ENCODE measurements at places on chromosomes 3 and 15.

DNA sequence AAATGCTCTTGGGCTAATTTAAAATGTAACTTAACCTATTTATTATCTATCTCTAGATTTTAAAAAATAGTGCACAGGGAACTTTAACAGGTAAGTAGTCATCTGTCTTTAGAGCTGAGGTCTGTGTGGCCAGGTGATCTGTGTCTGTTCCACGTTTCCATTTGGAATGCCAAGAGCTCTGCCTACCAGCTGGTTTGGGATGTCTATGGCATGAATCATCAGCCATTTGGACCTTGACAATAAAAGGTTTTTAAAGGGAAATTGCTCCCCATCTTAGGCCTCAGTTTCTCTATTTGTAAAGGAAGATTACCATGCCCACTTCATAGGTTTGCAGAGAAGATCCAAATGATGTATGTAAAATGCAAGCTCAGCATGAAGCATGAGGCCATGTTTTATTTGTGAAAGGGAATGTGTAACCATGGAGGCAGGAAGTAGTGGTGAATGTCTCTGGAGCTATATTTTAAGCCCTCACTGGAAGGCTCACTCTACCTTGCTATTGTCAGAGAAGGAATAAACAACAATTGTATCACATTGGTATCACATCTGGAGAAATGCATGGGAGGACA, 548.1 kb upstream of the LMCD1 start:
- no peak overlapping the region for H3K27ac ChIP-seq
- no peak for DNase-seq
- H3K4me3 ChIP-seq: no peak overlapping the region
- no peaks in the 10 kb centered on the region for H3K36me3 ChIP-seq
- no peaks in the 10 kb centered on the region for H3K27me3 ChIP-seq
- no peaks in the 10 kb centered on the region for H3K4me1 ChIP-seq

DNA sequence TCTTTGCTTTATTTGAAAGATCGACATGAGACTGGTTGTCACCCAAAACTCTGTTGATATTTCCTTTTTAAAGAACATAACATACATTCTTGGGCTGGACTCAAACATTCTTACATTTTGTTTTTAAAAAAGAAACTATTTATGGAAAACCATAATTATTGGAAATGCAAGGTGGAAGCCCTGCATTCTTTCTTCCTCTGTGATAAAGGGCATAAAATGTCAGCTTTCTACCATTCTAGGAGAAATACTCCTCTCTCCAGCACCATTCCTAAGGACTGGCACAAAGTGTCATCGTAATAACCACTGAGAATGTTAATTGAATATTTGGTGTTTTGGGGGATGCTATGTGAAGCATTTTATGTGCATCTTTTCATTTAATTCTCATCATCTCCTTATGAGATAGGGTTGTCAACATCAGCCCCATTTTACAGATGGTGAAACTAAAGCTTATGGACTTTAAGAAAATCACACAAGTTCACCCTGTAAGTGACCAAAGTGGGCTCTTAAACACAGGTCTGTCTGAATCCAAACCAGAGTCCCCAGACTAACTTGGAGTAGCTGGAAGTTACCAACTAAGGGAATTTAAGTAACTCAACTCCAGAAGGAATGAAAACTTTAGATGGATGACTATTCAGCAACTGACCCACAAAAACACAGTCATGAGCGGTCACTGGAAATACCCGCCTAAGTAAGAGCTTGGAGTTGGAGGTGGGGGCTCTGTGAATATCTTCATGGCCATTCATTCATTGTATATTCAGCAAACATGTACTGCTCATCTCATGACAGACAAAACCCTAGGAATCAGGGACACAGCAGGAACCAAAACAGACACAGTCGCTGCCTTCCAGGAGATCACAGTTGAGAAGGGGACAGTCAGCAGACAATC, 45.9 kb upstream of the LMCD1 start:
- no peaks in the 10 kb centered on the region for H3K27me3 ChIP-seq
- H3K36me3 ChIP-seq: no peaks in the 10 kb centered on the region

DNA sequence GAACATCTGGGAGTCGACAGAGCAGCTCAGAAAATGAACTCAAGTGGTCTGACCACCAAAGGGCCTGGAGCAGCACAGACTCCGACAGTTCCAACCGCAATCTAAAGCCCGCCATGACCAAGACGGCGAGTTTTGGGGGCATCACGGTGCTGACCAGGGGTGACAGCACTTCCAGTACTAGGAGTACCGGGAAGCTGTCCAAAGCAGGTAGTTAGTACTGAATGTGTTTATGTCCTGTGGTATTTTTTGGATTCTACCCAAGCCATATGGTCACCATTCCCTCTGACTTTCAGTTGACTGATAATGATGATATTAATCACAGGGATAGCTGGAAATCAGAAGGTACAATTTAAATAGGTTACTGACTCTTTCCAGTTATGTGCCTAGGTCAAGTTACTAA, 82.3 kb downstream of the ARPP21 start:
- peaks cover 44% of the 10 kb centered on the region for H3K27me3 ChIP-seq
- H3K4me3 ChIP-seq: no peak overlapping the region
- H3K27ac ChIP-seq: no peak overlapping the region
- DNase-seq: no peak
- no peaks in the 10 kb centered on the region for H3K4me1 ChIP-seq
- H3K36me3 ChIP-seq: no peaks in the 10 kb centered on the region

DNA sequence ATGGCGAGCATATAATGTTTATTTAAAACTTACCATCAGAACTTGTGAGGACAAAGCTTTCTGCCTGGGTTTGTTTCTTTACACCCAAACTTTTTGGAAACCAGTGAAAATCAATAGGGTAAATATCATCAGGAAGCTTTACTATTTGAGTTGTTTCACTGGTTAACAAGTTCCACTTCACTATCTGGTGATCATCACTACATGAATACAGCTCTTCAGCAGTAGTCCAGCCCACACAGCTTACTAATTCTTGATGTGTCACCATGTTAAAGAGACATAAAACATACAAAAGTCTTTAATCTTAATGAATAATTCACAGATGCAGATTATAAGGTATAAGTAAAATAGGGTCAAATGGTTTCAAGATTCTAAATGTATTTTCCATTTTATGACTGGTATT, 17.6 kb downstream of the IFT80 start:
- H3K27me3 ChIP-seq: no peaks in the 10 kb centered on the region
- H3K36me3 ChIP-seq: no peaks in the 10 kb centered on the region
- H3K4me1 ChIP-seq: peaks cover 6% of the 10 kb centered on the region
- no peak overlapping the region for H3K4me3 ChIP-seq
- no peak for DNase-seq
- no peak overlapping the region for H3K27ac ChIP-seq

GRCh38 chr15:87123676-87124382, 1044.2 kb downstream of the AGBL1 start:
- DNase-seq: no peak
- no peaks in the 10 kb centered on the region for H3K36me3 ChIP-seq

- no peak overlapping the region for H3K4me3 ChIP-seq
- H3K36me3 ChIP-seq: no peaks in the 10 kb centered on the region
These were observed 17.4 kb upstream of the VEPH1 start for GRCh38 chr3:157520485-157521150.

DNA sequence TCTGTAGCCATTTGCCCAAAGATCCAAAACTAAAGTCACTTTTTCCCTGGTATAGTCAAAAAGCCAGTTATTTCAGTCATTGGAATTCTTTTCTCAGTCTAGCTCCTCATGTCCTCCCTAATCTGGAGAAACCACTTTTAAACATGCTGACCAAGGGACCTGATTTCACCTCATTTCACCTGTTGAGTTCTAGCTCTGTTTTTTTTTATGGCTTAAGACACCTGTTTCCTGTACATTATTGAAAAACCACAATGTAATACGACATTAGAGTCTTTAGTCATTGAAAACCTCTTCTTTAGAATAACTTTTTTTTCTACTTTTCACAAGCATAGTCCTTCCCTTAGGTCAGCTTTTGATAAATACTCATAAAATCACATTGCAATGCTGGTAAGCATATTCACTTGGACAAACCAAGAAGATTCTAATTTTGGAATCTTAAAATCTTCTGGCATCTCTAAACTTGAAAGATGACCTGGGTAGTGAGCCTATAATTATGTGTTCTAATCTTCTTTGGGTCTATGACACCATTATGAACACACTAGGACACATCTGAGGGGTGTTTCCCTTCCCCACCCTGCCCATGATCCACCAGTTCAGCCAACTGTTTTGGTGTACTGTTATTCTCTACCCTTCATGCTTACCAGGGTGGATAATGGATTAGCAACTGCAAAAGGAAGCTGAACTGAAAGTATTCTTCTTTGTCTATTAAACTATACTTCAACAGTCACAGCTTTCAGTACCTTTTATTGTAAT, 103.5 kb upstream of the FXR1 start:
- H3K4me3 ChIP-seq: no peak overlapping the region
- H3K27ac ChIP-seq: no peak overlapping the region
- peaks cover 23% of the 10 kb centered on the region for H3K4me1 ChIP-seq
- no peak for DNase-seq

- H3K4me3 ChIP-seq: no peak overlapping the region
- no peak for DNase-seq
- H3K4me1 ChIP-seq: no peaks in the 10 kb centered on the region
- no peaks in the 10 kb centered on the region for H3K36me3 ChIP-seq
- H3K27me3 ChIP-seq: no peaks in the 10 kb centered on the region
These were observed 103.6 kb downstream of the RSRC1 start for GRCh38 chr3:158213461-158213860.

- H3K36me3 ChIP-seq: no peaks in the 10 kb centered on the region
- no peaks in the 10 kb centered on the region for H3K27me3 ChIP-seq
- DNase-seq: no peak
- no peak overlapping the region for H3K4me3 ChIP-seq
- peaks cover 12% of the 10 kb centered on the region for H3K4me1 ChIP-seq
- no peak overlapping the region for H3K27ac ChIP-seq
These were observed 32.1 kb upstream of the TMEM207 start for GRCh38 chr3:190481779-190482178.

DNA sequence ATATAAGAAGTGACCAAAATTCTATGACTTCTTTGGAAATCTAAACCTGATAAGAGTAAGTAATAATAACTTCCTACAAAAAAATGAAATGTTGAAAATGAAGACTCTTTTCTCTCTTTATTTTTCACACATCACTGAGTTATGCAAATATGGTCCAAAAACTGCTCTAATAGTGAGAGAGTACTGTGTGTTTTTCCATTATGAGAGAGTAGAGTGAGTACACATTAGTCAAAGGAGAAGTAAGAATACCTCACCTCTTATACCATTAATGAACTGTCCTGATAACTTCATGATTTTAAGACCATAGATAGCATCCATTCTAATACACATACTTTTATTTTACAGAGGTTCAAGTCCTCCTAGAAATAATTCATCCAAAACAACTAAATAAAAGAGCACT, 1310.2 kb downstream of the SI start:
- DNase-seq: no peak

DNA sequence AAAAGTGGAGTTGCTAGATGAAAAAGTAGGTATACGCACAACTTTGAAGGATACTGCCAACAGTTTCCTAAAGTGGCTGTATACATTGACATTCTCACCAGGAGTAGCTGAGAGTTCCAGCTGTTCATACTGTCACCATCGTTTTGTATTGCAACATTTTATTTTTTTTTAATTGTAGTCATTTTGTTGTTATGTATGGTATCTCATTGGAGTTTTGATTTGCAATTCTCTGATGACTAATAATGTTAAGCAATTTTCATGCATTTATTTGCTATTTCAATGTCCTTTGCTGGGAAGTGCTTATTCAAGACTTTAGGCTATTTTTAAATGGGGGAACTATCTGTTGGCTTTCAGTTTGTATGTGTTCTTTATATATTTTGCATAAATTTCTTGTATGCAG, 185.1 kb upstream of the TGFBR2 start:
- no peak for DNase-seq
- no peaks in the 10 kb centered on the region for H3K4me1 ChIP-seq
- H3K4me3 ChIP-seq: no peak overlapping the region
- no peaks in the 10 kb centered on the region for H3K27me3 ChIP-seq
- no peaks in the 10 kb centered on the region for H3K36me3 ChIP-seq

GRCh38 chr15:75008629-75009326, 13.4 kb downstream of the SCAMP5 start:
- DNase-seq: no peak
- no peaks in the 10 kb centered on the region for H3K27me3 ChIP-seq
- no peak overlapping the region for H3K4me3 ChIP-seq

GRCh38 chr3:31705736-31706135, 173.0 kb downstream of the STT3B start:
- no peak overlapping the region for H3K4me3 ChIP-seq
- H3K36me3 ChIP-seq: no peaks in the 10 kb centered on the region
- no peak for DNase-seq

- H3K4me3 ChIP-seq: no peak overlapping the region
- no peaks in the 10 kb centered on the region for H3K4me1 ChIP-seq
- H3K27me3 ChIP-seq: no peaks in the 10 kb centered on the region
- DNase-seq: no peak
- no peak overlapping the region for H3K27ac ChIP-seq
These were observed 837.8 kb downstream of the DIPK2A start for GRCh38 chr3:144809380-144809779.
